Aorta (tissue), 5 donors: ENCODE measurements at places on chromosomes 6 and 20. TPM values are rescaled to one million over a fixed set of nuclear protein-coding genes. Genes with fewer than 3 reads are reported as not detected.
A peak's percentile ranks its signal among the peaks of the same experiment; 100 is the strongest.

- no peak for DNase-seq
These were observed 994 bp downstream of the CLDN20 start for GRCh38 chr6:155264693-155265320.

- DNase-seq, result no peak
These were observed 8.5 kb downstream of the SCGN start for GRCh38 chr6:25660512-25660911.

DNA sequence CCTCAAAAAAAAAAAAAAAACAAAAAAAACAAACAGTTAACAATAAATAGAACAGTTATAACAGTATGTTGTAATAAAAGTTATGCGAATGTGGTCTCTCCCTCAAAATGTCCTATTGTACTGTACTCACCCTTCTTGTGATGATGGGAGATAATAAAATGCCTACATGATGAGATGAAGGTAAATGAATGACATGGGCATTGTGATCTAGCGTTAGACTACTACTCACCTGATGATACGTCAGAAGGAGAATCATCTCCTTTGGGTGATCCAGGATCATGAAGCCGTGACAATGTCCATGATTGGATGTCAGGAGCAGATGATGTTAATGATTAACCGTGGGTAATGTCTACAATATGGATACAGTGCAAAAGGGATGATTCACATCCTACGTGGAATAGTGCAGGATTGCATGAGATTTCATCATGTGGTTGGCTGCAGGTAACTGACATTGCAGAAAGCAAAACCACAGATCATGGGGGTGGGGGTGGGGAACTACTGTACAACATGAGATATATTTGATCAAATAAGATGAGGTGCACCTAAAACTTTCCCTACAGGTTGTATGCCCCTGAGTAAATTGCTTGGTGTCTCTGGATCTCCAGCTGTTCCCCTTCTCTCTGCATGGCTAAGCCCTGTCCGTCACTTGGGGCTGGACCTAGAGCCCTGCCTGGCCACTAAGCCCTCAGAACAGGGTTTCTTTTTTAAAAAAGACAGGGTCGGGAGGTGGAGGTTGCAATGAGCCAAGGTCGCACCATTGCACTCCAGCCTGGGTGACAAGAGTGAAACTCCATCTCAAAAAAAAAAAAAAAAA, 6.2 kb upstream of the RBCK1 start:
- no peak for DNase-seq

- peak; percentile 94 for DNase-seq
These were observed 1.8 kb upstream of the SAMD5 start for GRCh38 chr6:147506704-147507114.

The SIGLEC1 gene
- 55.8 TPM for total RNA-seq

The SLC22A2 gene
- 1.1 TPM for total RNA-seq

DNA sequence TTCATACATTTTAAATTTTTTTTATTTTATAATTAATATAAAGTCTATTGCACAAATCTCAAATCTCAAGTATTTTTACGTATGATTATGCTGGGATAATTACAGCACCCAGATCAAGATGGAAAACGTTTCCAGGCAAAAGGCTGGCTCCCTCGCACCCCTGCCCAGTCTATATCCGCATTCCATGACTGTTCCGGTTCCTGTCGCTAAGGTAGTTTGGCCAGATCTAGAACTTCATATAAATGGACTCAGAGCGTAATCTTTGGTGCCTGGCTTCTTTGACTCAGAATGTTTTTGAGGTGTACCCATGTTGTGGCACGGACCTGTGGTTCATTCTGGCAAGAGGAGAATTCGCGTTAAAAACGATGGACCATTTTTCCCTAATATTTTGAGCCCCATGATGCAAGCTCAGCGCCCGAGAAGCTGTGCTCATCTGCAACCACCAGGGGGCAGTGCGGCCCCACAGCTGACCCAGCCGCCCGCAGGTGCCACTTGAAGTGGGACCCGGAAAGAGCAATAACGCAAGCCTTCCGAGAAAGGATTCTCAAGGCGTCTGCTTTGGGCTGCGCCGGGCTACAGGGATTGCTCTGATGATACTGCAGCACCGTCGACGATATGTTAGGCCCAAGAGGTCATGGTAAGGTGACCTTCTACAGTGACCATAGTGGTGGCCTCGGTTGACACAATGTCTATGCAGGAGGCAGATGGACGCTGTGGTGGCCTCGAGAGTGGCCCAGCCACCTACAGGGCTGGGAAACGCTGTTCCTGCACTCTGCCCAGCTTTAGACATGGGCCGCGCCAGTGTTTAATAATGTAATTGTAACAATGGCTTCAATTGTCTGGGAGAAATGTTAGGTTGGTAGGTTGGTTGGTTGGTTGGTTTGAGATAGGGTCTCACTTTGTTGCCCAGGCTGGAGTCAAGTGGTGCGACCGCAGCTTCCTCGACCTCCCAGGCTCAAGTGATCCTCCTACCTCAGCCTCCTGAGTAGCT, 160.1 kb downstream of the ZMYND8 start:
- DNase-seq, result peak; percentile 80

The SMPD2 gene
- total RNA-seq, result 6.6 TPM

DNA sequence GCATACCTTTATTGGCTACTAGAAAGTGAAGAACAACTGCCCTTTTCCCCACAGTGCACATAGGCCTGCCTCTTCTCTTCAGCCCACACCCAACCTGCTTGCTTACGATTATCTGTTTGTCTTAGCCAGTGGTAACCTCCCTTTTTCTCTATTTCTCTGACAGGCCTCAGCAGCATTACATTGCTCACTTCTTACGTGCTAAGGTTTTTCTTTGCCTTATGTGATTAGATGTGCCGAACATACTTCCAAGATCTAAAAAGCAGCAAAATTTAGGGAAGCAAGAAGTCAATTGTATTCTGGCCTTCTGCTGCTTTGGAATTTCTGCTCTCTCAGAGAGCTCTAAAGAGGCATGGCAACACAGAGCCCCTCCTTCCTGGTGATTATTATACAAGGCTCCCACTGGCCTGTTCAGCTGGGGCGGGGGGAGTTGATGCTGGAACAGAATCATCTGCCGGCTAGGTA, 7.0 kb downstream of the B4GALT5 start:
- DNase-seq, result no peak

DNA sequence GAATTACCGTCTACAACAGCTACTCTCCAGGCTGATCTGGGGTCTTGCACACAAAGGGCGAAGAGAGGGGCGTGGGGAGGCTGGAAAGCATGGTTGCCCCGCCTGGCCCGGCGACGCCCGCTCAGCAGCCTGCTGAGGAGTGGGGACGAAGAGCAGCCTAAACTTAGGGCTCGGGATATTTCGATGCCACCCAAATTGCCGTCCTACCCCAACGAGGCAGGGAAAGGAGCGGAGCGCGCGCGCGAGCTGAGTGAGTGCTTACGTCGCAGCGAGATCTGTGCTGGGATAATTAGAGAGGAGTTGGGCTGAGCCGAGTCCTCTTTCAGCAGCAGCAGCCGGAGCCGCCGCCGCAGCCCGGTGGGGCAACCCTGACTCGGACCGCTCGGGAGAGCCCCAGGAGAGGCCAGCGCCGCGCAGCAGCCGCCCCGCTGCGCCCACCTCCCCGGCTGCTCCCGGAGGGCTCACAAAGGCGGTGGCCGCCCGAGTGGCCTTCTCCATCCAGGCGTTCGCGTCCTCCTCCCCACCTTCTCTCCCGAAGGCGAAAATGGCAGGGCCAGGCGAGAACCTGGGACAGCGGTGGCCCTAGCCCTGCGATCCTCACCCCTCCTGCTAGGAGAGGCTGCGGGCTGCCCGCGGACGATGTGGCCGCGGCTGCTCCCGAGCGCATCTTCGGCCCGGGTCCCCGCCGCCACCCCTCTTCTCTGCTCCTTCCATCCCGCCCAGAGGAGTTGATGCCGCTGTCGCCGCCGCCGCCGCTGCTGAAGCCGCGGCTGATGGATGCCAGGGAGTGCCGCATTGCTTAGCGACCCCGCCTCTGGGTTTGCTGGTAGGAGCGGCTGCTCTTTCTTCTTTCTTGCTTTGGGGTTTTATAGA, at the start of gene CLVS2:
TSS of gene CLVS2 (plus strand) at position 315 of the 873 bp plus-strand sequence. CDS start 1,543 bp downstream, outside the sequence.
- no peak for DNase-seq

The SLPI gene
- 41.2 TPM for total RNA-seq

DNA sequence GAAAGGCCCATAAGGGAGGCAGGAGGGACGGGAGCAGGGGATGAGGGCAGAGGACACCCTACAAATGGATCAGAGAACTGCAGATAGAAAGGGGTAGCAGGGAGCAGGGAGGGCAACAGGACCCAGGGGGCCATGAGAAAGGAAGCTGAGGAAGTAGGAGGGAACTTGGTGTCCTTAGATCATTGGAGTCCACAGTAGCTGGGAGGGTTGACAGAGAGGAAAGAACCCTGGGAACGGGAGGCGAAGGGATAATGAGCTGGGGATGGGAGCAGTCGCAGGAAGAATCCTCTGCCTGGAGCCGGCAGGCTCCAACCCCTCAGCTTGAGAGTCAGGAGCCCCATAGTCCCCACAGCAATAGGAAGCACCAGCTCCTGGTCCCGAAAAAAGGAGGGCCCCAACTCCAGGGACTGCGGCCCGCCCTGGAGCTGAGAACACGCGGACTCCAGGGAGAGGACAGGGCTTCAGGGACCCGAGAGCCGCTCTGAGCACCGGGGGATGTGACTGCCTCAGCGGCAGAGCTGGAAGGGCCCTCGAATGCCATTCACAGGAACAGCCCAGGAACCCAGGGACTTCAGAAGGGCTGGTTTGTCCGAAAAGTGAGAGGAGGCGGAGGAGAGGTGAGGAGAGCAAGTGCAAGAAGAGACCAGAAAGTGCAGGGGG, 32.7 kb downstream of the HLA-A start:
- no peak for DNase-seq

DNA sequence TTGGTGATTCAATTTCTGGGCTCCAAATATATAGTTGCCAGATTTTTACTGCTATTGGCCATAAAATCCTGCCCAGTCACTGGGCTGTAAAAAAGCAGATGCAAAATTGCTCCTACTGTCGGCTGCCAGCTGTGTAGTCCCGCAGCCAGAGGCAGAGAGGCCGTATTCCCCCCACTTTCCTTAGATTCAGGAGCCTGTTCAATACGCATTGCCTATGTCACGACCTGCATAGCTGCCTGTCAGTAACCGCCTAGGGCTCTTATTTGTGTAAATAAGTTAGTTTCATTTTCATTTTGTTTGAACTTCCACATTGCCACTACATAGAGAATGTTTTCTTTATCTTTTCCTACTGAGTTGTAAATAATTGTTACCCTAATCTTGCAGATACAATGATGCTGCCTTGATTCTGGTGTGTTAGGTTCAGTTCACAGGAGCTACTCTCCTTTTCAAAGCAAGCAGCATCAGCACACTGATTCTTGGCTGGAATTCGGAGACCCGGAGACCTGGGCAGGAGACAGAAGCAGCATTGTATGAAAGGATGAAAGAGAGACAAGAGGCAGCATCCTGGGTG, 46.0 kb upstream of the UST start:
- no peak for DNase-seq

The SRMS gene
- not detected for total RNA-seq

The KHDC1L gene
- not detected for total RNA-seq

DNA sequence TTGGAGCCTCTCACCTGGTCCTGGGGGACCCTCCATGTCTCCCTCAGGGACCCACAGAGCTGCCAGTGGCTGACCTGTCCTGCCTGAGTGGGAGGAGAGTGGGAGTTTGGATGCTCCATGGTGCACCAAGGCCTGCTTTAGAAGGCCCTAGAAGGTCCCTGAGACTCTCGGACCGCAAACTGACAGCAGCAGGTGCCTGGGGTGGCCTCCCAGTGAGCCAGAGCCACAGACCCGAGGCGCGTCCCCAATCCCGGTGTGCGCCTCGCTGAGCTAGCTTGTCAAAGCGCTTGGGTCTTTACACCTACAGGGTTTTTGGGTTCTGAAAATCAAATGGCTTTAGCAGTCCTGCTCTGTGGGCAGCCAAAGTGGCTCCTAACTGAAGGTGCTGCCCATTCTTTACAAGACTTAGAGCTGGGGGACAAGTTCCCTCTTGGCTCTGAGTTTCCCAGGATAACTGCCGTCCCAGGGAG, 4.9 kb downstream of the MYT1 start:
- no peak for DNase-seq

The PNLDC1 gene
- not detected for total RNA-seq

DNA sequence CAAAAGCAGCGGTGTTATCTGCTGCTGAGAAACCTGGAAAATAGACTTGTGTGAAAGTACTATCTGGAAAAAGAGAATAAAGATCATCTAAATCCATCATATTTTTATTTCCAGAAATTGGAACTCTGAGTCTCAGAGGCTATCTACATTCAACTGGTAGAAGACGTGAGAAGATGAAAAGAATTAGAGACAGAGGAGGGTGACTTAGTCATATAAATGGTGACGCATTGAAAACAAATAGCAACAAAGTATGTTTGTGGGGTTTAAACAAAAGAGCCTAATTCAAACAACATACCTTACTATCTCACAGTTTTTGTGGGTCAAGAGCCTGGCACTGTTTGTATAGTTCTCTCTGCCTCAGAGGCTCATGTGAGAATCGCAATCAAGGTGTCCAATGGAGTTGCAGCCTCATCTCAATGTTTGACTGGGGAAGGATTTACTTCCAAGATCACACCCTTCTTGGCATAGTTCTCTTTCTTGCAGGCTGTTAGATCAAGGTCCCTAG, 757.1 kb upstream of the SLC35B3 start:
- no peak for DNase-seq

The RAET1G gene
- total RNA-seq, result not detected

DNA sequence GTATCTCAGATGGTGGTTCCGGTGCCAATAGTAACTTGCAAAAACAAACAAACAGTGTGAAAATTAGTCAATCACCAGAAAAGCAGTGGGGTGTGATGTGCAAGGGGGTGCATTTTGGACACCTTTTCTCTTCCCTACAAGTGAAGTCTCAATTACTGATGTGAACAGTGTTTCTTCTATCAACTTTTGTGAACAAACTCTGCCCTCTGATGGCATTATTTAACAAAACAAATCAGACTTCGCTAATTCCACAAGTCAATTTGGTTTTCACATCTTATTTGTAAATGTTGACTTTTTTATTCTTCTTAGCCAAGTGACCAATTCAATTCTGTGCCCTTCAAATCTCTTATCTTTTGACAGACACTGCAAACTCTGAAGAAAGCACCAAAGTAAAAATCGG, 212.2 kb downstream of the UST start:
- no peak for DNase-seq

The UNC5CL gene
- total RNA-seq, result 1.4 TPM

DNA sequence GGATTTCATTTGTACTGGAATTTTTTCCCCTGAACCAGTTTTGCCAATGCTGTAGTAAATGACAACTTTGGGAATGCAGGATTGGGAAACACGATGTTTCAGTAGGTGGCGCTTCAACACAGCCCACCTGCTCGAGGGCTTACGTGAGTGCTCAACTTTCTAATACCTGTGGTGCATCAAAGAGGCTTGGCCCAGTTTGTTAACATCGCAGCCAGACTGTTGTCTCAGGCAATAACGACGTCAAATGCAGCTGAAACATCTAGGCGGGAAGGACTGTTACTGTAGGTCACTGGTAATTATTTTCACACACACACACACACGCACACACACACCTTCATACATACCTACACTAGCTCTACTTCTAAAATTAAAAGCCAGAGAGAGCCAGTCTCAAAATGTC, 815.5 kb upstream of the SLC35B3 start:
- no peak for DNase-seq

DNA sequence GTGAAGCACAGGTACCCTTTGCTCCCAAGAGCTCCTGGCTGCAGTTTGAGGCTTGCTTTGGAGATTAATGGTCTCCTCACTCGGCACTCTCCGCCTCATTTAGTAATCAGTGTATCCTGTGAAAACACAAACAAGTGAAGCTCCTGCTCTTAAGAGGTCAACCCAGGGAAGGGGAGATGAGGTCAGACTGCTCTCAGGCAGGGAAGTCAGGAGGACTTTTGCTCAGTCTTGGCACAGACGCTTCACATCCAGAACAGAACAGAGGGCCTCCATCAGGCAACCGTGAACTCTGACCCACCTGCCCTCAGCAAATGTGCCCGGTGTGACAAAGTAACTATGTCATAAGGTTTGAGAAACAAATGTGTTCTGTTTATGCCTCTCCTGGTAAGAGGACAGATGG, 428.8 kb upstream of the JARID2 start:
- DNase-seq, result no peak

The GPR63 gene
- 3.6 TPM for total RNA-seq
